ENCODE measurements at places on chromosomes 2 and 18.

DNA sequence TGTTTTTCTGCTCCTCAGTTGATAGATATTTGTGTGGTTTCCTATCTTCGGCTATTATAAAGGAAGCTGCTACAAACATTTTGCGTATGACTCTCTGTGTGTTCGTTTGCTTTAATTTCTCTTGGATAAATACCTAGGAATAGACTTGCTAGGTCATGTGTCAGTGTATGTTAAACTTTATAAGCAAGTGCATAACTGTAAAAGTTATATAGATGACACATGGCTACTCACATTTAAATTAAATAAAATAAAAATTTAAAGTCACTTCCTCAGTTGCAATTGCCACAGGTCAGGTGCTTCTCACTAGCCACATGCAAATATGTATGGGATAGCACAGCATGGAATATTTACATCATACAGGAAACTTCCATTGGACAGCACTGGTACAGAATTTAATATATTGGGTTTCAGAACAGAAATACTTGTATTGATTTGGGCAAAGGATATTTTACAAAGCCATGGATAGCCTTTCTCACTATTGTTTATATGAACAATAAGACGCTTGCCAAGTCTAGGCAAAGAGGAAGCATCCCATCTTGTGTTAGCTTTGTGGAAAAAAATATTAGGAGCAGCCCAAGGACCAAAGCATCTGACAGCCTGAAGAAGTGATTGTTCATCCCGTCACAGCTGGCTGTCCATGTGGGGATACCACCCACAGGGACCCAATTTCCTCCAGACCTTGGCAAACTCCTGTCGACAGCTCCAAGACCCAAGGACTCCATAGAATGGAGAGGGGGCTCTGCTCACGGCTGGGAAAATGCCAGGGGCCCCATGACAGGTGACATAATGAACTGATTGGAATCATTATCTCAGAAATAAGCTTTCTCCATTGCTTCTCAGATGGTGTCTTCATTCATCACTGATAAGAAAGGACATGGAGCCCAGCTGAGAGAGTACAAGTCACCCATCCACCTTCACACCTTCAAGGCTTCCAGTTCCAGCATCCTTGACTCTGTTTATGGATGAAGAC lies 196.7 kb downstream of the SH3BP4 start:
- no peak for DNase-seq

GRCh38 chr2:183093857-183094657 lies 15.5 kb downstream of the DUSP19 start:
- no peak for DNase-seq

- DNase-seq: no peak
Observed at GRCh38 chr18:22128954-22129353, 40.4 kb upstream of the GATA6 start.

GRCh38 chr18:23661735-23662308 lies 889 bp downstream of the ANKRD29 start:
- no peak for DNase-seq

DNA sequence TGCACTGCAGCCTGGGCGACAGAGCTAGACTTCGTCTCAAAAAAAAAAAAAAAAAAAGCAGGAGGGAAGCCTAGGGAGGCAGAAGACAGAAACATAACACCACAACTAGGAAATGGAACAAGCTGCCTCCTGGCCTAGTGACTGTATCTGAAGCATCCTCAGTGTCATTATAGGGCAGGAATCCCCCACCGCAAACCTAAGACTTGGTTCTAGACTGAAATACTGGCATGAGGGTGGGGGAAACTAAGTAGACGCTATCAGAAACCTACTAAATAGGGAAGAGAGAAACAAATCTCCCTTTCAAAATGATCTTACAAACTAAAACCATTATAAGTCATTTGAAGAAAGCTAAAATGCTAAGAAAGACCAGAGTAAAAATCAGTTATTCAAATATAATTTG lies 16.4 kb upstream of the SMAD2 start:
- no peak for DNase-seq

DNA sequence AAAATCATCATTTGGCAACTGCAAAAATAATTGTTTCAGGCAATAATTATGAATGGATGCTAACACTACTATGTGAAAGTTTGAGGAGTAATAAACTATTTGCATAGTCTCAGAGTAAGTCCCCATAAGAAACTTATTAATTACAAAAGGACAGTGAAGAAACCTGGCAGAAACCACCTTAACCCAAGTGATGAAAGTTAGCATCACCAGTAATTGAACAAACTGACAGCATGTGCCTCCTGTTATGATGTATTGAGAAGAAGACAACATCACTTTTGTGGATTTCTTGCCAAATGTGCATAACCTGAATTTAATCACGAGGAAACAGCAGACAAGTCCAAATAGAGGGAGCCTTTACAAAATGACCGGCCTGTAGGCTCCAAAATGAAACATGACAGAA lies 183.3 kb upstream of the SP5 start:
- no peak for DNase-seq

- no peak for DNase-seq
Observed at GRCh38 chr2:7014174-7014640, 97.0 kb downstream of the RNF144A start.

GRCh38 chr2:233223059-233223894 lies 28.2 kb upstream of the ATG16L1 start:
- no peak for DNase-seq

GRCh38 chr18:71045331-71046065 lies 756.7 kb downstream of the SOCS6 start:
- DNase-seq: no peak

GRCh38 chr2:6525475-6525964 lies 340.2 kb downstream of the CMPK2 start:
- DNase-seq: no peak

- DNase-seq: no peak
Observed at GRCh38 chr18:68399721-68400120, 315.2 kb downstream of the TMX3 start.

- no peak for DNase-seq
Observed at GRCh38 chr2:6855860-6856547, 9.7 kb downstream of the CMPK2 start.

DNA sequence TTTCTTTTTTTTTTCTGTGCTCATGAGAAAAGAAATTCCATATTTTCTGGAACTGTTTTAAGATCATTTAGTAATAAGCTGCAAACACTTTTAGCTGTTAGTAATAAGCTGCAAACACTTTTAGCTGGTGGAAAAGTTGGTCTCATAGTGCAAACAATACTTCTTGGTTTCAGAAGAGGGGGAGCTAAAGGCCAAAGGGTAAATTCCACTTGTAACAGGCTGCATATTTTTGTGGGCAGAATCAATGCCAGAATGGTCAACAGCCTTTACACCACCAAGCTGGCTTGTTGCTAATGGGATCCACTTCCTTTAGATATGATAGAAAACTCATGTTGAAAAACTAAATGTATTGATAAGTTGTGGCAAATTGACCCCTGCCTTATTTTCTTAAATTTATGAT lies 356.8 kb downstream of the NR4A2 start:
- DNase-seq: no peak

GRCh38 chr2:43367012-43367782 lies 140.8 kb upstream of the ZFP36L2 start:
- DNase-seq: no peak

GRCh38 chr2:222196159-222196558 lies 102.6 kb downstream of the PAX3 start:
- DNase-seq: no peak

- DNase-seq: no peak
Observed at GRCh38 chr2:142725386-142725785, 152.1 kb upstream of the KYNU start.

DNA sequence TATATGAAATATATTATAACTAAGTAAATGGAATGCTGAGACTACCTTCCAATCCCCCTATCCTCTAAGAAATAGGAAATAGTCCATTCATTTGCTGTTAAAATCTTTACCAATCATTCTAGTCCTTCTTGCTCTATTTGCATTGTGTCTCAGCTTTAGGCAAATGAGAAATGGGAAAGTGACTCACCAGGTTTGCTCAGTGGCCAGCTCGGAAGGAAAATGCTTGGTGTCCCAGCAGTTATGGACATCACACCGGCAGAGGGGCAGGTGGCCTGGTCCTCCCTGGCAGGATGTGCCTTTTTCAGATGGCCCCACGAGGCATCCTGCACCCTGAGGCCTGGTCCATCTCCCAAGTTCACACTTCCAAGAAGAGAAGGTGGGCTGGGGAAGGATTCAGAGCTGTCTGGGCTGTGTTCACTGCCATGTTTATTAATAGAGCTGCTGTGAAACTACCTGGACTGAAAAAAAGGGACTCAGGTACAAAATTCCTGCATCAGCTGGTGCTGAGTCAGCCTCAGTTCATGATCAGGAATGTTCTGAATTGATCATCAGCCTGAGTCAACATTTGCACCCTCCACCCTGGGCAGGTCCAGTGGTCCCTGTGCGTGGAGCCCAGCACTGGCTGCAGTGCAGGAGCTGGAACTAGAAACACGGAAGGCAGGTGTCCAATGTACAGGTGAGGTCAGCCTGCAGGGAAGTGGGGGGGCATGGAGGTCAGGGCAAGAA lies 60.1 kb upstream of the ARL4C start:
- DNase-seq: no peak

- DNase-seq: no peak
Observed at GRCh38 chr2:19552270-19552669, 193.8 kb upstream of the OSR1 start.

DNA sequence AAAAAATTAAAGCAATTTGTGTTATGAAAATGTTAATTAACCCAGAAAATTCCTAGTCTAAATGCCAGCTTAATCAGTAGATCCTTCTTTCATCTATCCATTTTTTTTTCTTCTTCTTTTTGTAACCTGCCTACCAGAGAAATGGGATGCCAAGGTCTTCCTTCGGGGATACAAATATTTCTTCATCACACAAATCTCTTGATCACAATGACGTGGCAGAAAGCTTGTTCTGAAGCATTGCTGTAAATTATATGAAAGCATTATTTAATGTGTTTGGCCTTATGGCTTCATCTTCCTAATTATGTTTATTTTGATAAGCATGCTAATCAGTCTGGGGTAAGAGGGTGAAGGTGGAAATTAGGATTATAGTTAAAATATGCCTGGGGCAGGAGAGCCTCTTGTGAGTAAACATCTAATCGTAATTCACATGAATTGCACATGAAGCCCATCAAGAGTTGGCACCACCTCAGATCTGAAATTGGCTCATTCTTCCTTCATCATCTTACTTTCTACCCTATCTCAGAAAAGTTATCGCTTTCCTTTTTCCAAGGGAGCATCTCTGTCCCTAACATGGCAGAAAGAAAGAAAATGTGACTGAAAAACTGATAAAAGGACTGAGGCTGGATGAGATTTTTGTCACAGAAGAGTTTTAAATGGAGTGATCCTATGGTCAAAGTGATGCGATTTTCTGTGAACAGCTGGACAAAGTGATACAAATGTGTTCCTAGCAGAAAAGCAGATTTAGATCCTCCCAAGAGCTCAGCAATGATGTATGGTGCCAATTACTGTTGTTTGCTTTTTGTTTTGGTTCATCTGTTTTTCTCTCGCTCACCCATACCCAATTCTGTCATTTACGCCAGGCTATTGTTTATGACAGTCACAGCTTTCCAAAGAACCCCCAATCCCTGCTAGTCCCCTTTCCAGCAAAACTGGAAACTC lies 76.9 kb upstream of the PMAIP1 start:
- DNase-seq: no peak

DNA sequence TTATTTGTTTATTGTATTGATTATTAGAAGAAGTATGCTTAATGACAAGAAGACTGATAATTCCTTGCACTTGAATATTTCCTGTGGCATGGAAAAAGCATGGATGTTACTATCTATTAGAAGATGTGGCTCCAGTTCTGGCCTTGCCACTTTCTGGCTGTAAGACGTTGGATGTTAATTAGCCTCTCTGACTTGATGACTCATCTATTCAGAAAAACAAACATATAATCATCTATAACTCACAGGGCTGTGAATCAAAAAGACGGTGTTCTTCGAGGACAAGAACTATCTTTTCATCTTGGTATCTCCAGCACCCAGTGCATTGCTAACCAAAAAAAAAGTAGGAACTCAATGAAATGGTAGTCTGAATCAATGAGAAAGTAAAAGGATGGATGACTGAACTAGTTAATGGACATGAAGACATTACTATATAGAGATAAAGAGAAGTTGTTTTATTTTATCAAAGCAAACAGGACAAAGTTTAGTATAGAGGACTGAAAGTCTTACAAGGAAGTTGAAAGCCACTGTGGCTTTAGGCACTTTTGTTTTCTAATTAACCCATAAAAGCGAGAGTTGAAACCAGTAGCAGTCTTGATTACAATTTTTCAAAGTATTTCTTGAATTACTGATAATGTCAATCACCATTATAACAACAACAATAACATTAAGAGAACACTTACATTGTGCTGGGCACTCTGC lies 145.3 kb downstream of the RND3 start:
- DNase-seq: no peak

GRCh38 chr18:9109523-9109922 lies 7.0 kb downstream of the NDUFV2 start:
- no peak for DNase-seq

- no peak for DNase-seq
Observed at GRCh38 chr18:22946217-22946616, 13.1 kb downstream of the RBBP8 start.

GRCh38 chr18:61173554-61173953 lies 159.7 kb upstream of the CDH20 start:
- no peak for DNase-seq

DNA sequence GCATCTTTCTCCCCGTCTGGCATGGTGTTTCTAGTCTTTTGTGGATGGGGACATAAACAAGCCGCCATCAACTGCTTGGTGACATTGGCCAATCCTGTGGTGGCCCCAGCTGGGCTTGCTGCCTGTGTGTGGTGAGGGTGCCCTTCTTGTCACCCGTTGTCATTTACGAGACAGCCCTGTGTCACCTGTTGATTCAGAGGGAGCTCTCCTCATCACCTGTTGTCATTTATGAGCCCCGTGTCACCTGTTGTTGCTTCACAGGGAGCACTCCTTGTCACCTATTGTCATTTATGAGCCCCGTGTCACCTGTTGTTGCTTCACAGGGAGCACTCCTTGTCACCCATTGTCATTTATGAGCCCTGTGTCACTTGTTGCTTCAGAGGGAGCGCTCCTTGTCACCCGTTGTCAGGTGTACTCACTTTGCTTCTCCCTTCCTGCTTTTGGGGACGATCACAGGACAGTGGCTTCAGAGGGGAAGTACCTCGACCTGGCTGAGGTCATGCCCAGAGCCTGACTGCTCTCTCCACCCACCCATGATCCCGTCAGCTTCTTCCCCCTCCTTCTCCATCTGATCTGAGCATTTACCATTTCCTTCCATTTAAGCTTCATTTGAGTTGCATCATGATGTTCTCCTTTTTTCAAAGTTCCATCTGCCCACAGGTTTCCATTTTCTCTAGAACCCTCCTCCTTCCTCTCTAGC lies 29.1 kb downstream of the HPCAL1 start:
- DNase-seq: peak; percentile 44

GRCh38 chr2:177604271-177605065 lies 211.9 kb downstream of the AGPS start:
- DNase-seq: peak; percentile 36

GRCh38 chr2:239374896-239375277 lies 25.9 kb downstream of the HDAC4 start:
- DNase-seq: no peak

DNA sequence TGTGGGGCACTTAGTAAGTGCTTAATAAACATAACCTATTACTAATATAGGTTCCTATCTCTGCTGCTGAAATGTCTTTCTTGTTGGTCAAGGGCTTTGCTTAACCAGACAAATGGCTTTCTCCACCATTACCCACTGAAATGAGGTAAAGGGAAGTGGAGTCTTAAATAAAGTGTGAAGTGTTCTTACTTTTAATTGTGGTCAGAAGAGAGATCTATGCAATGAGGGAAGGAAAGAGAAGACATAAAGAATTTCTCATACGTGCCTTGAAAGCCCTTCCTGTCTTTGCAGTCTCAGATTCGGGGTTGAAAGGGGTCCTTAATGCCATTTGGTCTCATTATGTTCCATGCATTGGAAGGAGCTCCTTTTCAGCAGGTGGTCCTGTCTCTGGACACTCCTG lies 6.9 kb upstream of the CXCR4 start:
- DNase-seq: no peak

All from tibial artery (tissue), 4 donors.